ENCODE measurements at places on chromosomes 3 and 15. TPM values are rescaled to one million over a fixed set of nuclear protein-coding genes. Genes with fewer than 3 reads are reported as not detected.

Gene DLG1
- polyA plus RNA-seq: 10.2 TPM

Gene CCR8
- polyA plus RNA-seq: not detected

Gene PLA2G4D
- not detected for polyA plus RNA-seq

Gene DUOXA1
- not detected for polyA plus RNA-seq

Gene RARRES1
- not detected for polyA plus RNA-seq

Gene IL16
- 64.8 TPM for polyA plus RNA-seq

Gene VILL
- 4.4 TPM for polyA plus RNA-seq

Gene TIMP4
- not detected for polyA plus RNA-seq

Gene CHST2
- 6.1 TPM for polyA plus RNA-seq

Gene KCTD6
- 7.1 TPM for polyA plus RNA-seq

Gene SKOR1
- polyA plus RNA-seq: 0.23 TPM

Gene ALDH1A3
- not detected for polyA plus RNA-seq

Gene CIB2
- polyA plus RNA-seq: 0.19 TPM

Gene UROC1
- polyA plus RNA-seq: not detected

Gene DET1
- 1.8 TPM for polyA plus RNA-seq

Gene DAPK2
- polyA plus RNA-seq: 4.1 TPM

Gene PARP3
- 9.9 TPM for polyA plus RNA-seq

Gene ACKR2
- polyA plus RNA-seq: 0.49 TPM

Gene GOLGA8J
- polyA plus RNA-seq: not detected

Gene SPINT1
- 21.5 TPM for polyA plus RNA-seq

Gene MEX3B
- 0.05 TPM for polyA plus RNA-seq

Gene SEC11A
- 154 TPM for polyA plus RNA-seq

Gene HSPBAP1
- polyA plus RNA-seq: 11.7 TPM

Gene GUCA1C
- polyA plus RNA-seq: not detected

Gene SAMD7
- polyA plus RNA-seq: not detected

Gene GOLGA8T
- polyA plus RNA-seq: 0.11 TPM
